ENCODE measurements at places on chromosomes 13 and 19.

- no peak for DNase-seq
These were observed 19.2 kb downstream of the PDE4A start for GRCh38 chr19:10439588-10439987.

DNA sequence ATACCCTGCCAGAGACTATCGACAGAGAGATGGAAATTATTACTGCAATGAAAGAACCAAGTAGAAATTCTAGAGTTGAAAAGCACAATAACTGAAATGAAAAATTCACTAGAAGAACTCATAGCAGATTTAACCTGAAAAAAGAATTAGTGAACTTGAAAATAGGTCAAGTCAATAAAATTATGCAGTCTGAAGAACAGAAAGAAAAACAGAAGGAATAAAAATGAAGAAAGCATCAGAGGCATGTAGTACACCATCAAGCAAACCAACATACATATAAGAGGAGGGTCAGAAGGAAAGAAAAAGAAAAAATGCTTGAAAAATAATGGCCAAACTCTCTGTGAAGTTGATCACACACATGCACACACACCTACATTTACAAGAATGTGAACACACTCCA, 3.6 kb upstream of the ZNF780B start:
- DNase-seq = no peak

GRCh38 chr19:6362351-6362801, 1.0 kb downstream of the CLPP start:
- no peak for DNase-seq

GRCh38 chr13:32940601-32941000, 75.6 kb upstream of the KL start:
- peak; percentile 62 for DNase-seq

DNA sequence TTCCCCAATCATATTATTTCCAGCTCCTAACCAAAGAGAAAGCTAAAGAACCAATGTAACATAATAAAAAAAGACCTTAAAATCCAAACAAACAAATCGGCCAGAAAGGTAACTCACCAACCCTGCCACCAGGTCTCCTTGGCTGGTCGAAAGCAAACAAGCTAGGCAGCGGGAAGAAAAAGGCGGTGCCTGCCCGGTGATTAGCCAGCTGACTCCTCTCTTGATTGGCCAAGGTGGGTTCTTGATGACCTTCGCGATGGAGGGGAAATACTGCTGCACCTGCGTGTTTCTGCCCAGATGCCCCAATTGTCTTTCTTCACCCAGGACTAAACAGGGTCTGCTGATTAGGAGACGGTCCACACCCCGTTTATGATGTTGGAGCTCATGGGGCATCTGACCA, at the start of gene NLRP11:
Gene NLRP11, minus strand, starts transcription at position 154 of the 400 bp plus-strand sequence. CDS start 13,825 bp downstream, outside the sequence.
- no peak for DNase-seq

GRCh38 chr19:44003461-44004009, 778 bp downstream of the ZNF230 start:
- peak; percentile 41 for DNase-seq

GRCh38 chr19:38869836-38870607, 8.1 kb downstream of the RINL start:
- DNase-seq = peak; percentile 99

GRCh38 chr13:112069845-112070251, 2.9 kb downstream of the SOX1 start:
- no peak for DNase-seq

DNA sequence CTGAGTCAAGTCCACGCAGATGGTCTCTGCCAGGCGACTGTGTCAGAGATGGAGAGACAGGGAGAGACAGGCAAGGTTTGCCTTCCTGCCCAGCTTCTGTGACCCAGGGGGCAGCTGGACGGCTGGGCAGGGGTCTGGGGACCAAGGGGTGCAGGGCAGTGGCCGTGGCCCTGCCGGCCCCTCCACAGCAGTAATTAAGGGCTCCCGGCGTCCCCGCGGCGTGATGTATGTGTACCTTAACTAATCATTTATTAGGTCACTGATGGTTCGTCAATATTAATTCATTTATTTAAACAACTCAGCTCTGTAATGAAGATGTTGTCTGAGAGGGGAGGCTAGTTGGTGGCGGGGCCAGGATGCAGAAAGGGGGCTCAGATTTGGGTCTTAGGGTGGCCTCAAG, 28.6 kb upstream of the TCF3 start:
- DNase-seq = no peak

GRCh38 chr13:85626603-85627002, 172.6 kb downstream of the SLITRK6 start:
- no peak for DNase-seq

DNA sequence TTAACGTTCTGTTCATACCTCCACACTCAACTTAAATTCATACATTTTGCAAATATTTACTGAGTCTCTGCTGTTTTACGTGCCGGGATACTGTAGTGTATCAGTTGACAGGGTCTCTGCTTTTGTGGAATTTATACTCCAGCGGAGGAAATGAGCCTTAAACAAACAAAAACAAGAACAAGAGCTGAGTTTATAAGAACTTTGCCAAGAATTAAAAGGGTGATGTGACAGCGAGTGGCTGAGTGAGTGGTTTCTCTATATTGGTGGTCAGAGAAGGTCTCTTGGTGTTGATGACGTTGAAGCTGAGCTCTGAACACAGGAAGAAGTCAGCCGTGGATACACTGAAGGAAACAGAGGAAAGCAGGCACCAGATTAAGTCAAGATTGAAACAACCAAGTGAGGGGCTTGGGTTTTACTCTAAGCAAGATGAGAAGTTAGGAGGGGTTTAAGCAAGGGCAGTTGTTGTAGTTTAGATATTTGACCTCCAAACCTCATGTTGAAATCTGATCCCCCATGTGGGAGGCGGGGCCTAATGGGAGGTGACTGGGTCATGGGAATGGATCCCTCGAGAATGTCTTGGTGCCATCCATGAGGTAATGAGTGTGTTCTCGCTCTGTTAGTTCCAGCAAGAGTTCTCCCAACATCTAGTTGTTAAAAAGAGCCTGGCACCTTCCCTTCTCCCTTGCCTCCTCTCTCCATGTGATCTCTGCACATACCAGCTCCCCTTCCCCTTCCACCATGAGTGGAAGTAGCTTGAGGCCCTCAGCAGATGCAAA, 248.3 kb downstream of the DCLK1 start:
- DNase-seq = peak; percentile 42

DNA sequence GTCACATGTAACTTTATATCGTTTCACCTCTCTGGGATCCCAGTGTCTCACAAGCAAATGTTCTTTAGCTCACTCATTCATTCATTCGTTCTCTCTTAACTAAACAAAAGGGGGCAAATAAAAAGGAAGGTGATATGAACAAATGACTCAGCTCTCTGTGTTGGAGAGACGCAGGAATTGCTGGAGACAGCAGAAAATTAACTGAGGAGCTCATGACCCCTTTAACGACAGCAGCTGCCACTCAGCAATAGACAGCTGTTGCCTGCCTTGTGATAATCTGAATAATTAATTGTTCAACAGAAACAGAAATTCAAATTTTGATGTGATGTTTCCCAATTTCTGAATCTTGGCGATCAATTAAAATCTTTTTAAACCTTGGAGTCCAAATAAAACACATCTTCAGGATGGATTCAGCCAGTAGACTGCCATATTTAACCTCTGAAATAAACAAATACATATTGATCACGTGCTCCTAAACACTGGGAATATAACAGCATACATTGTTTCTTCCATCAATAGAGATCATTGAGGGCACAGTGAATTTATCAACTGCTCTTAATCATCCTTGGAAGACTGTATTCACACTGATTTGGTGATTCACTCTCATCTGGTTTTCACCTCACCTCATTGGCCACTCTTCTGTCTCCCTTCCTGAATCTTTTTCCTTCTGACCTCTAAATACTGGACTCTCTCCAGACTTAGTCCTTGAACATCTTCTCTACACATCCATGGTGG, 63.3 kb downstream of the MBNL2 start:
- DNase-seq = no peak

DNA sequence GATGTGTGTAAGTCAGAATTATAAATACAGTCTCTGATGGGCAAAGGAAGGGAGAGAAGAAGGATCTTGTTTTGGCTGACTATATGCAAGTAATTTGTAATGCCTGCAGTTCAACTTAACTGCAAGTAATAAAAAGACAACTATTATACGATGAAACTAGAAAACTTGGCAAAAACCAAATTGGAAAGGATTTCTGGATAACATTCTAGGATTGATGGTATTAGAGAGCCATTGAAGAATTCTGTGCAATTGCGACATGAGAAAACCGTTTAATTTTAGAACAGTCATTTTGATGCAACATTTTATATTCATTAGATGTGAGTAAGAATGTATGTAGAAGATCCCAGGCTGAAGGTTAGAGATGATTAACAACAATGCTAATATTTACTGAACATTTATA, 1334.1 kb downstream of the EFNB2 start:
- no peak for DNase-seq

GRCh38 chr19:4115818-4116385, 8.0 kb downstream of the MAP2K2 start:
- DNase-seq = no peak

GRCh38 chr19:1979017-1979416, 36.5 kb downstream of the BTBD2 start:
- no peak for DNase-seq

DNA sequence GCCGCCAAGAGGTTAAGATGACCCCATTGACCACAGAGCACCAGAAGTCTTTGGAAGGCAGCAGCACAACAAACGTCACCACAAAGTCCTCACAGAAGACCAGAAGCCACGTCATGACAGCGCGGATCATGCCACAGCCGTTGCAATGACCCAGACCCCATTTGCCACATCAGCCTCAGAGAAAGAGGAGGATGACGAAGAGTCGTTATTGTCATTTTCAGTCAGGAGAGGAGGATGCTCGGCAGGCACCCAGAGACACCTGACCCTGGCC, 29.6 kb upstream of the CD33 start:
- no peak for DNase-seq

- no peak for DNase-seq
These were observed 106.9 kb downstream of the POSTN start for GRCh38 chr13:37491661-37492060.

DNA sequence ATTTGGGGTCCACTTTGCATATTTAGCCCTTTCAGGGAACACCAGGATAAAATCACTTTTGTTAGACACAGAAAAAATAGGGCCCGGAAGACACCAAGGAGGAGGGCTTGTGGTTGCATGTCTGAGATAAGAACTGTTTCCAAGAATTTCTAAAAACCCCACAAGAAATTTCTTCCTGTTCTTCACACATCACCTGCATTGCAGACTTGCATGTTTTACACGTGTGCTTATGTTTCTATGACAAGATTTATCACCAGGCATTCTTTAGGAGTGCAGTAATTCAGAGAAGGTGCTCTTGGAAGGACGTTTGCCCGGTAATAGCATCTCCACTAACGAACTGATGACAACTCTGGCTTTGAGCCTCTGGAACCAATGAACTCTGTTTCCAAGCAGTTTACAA, 7.1 kb upstream of the ACTL9 start:
- DNase-seq = no peak

DNA sequence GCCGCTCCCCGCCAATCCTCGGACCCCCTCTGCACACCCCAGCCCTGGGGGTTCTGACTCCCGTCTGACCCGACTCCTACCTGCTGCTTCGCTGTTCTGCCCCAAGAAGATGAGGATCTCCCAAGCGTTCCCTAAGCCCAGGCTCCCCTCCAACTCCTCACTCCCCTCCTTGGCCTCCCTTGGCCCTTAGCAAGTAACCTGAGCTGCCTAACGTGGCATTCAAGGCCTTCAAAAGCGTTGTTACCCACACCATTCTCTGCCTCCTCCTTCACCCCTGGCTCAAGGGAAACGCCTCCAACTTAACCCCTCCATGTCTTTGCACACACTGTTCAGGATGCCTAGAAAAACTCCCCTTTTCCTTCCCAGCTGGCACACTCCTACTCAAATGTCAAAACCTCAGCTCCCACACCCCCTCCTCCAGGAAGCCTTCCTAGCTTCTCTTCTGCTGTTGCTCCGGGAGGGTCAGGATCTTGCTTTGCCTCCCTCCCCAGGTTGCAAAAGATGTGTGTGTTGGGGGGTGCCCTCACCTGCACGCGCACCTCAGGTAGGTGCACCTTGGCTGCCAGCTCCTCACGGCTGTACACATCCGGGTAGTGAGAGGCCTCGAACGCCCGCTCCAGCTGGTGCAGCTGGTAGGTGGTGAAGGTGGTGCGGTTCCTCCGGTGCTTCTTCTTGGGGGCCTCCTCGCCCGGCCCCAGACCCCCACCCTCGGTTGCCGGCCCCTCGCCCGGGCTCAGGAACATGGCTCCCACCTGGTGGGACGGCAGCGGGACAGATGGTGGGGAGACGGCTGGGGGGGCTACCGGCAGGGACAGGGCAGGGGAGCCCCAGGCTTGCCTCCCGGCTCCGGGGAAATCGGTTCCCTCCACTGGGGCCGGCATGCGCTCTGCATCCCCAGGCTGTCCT, 775 bp downstream of the RAX2 start:
- no peak for DNase-seq

DNA sequence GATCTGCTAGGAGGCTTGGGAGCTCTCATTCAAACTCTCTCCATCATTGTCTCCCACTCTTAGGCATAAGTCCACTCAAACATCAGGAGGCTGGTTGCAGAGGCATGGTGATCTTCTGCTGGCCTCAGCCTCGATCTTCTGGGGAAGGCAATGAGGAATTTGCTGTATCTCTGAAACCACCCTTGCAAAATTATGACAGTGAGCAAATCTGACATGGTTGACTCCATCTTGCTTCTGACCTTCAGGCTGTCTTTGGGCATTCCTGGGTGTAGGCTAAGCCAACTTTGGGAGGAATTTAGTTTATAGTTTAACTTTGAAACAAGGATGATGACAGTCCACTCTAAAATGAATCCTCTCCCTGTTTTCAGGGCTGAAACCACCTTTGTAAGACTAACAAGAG, 84.1 kb upstream of the ABCC4 start:
- no peak for DNase-seq

GRCh38 chr13:29957320-29957719, 106.9 kb upstream of the UBL3 start:
- DNase-seq = no peak

GRCh38 chr13:77516342-77516789, 19.1 kb upstream of the SCEL start:
- DNase-seq = peak; percentile 28

GRCh38 chr19:29285878-29286277, 72.9 kb upstream of the UQCRFS1 start:
- DNase-seq = no peak

Data from DMS53 (cell line).